ENCODE measurements at places on chromosomes 13 and 19.

DNA sequence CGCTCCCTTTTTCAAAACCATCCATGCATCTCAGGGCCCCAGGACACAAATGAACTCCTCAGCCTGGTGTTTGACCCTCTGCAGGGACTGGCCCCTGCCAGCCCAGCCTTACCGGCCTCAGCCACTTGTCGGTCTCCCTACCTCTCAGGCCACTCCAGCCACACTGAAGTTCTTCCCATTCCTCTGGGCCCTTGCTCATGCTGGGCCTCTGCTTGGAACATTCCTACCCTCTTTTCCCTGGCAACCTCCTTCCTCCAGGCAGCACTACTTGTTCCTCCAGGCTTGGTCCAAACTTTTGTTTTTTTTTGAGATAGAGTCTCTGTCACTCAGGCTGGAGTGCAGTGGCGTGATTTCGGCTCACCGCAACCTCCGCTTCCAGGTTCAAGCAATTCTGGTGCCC is 7.6 kb upstream of the EGLN2 start:
- DNase-seq: no peak

DNA sequence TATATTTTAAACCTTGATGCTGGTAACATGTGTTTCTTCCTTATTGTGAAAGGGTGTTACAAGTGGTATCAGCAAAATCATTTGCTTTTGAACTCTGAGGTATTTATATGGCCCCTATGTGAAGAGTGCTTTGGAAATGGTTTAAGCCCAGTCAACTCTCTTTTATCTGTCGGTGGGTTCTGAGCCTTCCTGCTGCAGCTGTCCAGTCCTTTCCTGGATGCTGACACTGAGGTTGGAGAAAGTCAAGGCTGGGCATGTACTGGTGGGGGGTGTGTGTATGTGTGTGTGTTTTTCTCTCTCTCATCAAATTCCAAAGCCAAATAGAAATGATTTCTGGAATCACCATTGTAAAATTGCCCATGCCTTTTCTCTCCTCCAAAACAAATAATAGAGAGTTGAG is 221.2 kb downstream of the LMO7 start:
- no peak for DNase-seq

GRCh38 chr19:40612831-40613689 is 11.9 kb downstream of the LTBP4 start:
- no peak for DNase-seq

- no peak for DNase-seq
Observed at GRCh38 chr13:109002934-109003333, 373.5 kb downstream of the MYO16 start.

DNA sequence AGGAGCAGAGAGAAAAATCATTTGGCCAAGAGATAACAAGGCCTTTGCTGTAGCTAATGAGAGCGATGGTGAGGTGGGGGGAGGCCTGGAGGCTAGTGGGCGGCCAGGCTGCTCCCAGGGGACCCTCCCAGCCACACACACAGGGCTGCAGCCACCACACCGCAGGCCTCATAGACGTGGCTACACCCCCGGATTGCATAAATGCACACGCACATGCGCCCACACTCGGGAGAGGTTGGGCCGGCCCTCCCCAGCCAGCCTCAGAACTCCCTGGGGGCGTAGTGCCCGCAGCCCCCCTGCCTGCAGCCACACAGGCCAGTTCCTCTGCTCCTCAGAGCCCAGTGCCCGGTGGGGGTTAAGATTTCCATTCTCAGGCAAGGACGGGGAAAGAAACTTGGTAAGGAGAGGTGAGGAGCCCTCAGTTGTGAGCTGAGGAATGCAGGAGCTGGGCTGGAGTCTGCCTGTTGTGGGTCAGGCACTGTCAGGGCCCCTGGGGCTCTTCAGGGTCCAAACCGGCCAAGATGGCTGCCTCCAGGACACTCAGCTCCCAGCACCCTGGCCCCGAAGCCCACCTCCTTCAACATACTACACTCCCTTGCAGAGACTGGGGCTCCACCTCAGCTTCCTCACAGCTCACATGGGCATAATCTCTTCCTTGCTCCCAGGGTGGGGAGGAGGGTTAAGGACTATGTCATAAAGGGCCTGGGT is 8.0 kb downstream of the PTH2 start:
- no peak for DNase-seq

GRCh38 chr19:45164577-45165335 is 4.0 kb upstream of the NKPD1 start:
- DNase-seq: peak; percentile 22

DNA sequence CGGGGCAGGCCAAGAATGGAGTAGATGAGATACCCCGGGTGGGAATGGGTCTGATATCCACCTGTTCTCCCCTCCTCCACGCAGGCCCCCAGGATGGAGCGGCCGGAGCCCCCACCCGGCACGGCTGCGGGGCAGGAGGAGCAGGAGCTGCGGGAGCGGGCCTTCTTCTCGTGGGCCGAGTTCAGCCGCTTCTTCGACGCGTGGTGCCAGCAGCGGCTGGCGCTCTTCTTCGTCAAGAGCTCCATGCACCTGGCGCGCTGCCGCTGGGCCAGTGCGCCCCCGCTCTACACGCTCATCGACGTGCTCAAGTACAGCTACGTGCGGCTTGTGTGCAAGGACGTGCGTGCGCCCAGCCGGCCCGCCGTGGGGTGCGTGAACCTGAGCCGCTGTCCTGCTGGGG is 1.2 kb downstream of the ZSWIM9 start:
- DNase-seq: no peak

GRCh38 chr13:22839603-22840530 is 340.9 kb upstream of the SGCG start:
- no peak for DNase-seq

- peak; percentile 82 for DNase-seq
Observed at GRCh38 chr13:46296115-46296822, 84.5 kb downstream of the LRRC63 start.

DNA sequence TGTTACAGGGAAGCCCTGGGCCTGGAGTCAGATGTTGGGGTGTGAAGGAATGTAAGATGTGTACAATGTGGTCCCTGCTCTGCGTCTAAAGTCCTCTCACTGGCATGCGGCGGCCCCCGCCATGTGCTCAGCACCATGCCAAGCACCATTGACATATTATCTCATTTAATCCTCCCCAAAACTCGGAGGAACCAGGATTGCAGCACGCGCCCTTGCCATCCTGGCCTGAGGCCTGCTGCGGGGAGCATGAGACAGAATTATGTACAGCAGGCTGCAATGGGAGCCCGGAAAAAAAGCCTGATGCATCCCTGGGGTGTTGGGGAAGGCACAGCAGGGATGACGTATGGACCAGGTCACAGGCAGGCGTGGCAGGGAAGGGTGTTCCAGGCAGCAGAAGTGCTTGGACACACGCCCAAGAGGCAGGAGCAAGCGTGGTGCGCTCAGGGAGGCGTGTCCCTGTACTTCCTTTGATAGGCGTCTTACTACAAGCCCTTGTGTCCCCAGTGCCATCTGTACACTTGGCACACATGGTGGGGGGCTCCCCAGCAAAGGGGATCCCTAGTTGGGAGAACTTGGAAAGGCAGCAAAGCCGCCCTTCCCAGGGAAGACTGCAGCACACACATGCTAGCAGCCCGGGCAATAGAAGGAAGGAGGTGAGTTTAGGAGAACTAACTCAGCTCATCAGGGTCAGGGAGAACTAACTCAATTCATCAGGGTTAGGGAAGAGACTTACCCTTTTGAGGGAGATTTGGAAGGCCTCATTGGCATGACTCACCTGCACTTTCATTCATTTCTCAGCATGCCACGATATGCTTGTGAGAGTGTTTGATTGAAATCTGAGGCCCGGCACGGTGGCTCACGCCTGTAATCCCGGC is 3.4 kb downstream of the EVI5L start:
- DNase-seq: no peak

GRCh38 chr13:91659256-91660075 is 261.0 kb downstream of the GPC5 start:
- no peak for DNase-seq

DNA sequence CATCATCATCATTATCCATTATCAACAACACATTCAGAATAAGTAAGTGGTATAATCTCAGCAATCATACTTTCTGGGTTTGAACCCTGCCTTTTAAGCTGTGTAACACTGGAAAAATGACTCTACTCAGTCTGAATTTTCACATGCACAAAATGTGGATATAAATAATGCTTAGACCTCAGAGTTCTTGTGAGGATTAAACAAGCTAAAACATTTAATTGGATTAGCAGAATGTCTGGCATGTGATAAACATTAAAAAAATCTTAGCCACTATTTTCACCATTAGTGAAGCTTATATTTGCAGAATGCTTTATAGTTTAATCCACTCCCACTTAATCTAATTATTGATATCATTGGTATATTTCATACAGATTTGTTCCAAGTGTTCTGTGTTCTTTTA is 412.3 kb downstream of the RFC3 start:
- no peak for DNase-seq

DNA sequence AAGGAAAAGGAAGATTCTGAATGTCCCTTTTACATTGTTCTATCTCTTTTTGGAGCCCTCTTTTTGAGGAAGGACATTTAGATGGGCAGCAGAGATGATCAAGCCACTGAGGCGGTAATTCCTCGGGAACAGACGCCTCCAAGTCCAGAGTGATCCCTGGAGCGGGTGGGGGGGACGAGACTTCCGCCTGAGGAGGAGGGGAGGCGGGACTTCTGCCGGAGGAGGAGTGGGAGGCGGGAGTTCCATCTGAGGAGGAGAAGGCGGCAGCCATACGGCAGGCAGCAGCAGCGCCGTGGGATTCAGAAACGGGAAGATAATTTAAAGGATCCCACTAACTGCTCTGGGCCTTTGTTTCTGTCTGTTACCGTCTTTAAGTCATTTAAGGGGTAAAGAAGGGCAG is 37.6 kb upstream of the CD177 start:
- DNase-seq: no peak

- no peak for DNase-seq
Observed at GRCh38 chr13:29428310-29429181, 166.9 kb downstream of the SLC7A1 start.

DNA sequence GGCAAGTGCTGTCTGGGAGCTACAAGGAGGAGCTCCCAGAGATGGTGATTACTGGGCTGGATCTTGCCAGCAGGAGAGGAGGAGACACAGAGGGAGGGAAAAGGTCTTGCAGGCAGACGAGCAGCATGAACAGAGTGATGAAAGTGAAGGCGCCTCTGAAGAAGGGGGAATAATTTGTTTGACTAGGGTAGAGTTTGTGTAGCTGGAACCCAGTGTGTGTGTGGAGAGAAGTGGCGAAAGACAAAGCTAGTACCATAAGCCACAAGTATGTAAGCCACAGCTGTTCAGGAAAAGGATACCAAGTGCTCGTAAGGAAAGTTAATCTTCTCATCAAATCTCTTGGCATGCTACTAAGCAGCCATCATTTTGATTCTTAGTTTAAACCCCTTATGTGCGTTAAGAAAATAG is 5.4 kb downstream of the FLT1 start:
- no peak for DNase-seq

DNA sequence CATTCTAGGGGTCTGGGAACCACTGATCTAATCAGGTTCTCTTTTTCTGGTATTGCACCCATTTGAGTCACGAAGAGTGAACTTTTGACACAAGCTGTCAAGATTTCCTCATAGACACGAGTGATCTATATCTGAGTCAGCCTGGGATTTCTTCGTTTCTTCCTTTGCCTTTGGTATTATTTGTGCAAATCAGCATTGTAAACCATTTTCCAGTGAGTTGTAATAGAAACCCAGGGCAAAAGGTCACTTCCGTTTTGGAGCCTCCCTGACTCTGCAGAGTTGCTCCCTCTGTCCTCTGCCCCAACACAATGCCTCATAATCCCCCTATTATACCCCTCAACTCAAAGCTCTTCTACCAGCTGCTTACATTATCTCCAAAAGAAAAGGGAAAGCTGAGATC is 615.1 kb downstream of the EFNB2 start:
- peak; percentile 66 for DNase-seq

DNA sequence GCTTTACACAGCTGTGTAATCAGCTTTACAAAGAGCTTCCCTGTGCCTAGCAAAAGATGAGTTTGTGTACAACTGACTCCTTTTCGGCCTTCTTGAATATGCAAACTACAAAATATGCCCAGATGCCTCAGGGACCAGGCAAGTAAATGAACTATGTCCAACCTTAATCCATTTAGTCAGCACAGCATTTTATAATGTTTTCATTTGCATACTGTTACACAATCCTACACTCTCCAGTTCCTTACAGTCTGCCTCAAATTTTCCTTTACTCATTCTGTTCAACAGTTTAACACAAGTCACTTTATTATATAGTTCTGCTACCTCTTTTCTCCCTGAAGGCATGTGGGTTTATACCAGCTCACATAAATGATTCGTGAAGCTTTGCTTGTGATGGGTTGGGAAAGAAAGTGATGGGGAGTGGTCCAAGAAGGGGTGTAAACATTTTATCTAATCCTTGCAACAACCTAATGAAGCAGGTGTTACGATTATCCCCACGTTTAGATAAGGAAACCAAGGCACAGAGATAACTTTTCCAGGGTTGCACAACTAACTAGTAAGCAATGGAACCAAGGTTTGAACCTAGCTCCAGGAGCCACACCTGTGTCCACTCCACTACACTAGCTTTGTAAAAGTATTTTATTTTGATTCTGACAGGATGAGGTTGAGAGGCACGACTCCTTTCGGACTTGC is 3.3 kb upstream of the USP12 start:
- no peak for DNase-seq

GRCh38 chr13:24064371-24064770 is 96.1 kb upstream of the SPATA13 start:
- DNase-seq: no peak

- DNase-seq: no peak
Observed at GRCh38 chr19:8794823-8795222, 37.3 kb downstream of the ZNF558 start.

GRCh38 chr13:30142486-30143211 is 164.7 kb downstream of the KATNAL1 start:
- DNase-seq: peak; percentile 86

DNA sequence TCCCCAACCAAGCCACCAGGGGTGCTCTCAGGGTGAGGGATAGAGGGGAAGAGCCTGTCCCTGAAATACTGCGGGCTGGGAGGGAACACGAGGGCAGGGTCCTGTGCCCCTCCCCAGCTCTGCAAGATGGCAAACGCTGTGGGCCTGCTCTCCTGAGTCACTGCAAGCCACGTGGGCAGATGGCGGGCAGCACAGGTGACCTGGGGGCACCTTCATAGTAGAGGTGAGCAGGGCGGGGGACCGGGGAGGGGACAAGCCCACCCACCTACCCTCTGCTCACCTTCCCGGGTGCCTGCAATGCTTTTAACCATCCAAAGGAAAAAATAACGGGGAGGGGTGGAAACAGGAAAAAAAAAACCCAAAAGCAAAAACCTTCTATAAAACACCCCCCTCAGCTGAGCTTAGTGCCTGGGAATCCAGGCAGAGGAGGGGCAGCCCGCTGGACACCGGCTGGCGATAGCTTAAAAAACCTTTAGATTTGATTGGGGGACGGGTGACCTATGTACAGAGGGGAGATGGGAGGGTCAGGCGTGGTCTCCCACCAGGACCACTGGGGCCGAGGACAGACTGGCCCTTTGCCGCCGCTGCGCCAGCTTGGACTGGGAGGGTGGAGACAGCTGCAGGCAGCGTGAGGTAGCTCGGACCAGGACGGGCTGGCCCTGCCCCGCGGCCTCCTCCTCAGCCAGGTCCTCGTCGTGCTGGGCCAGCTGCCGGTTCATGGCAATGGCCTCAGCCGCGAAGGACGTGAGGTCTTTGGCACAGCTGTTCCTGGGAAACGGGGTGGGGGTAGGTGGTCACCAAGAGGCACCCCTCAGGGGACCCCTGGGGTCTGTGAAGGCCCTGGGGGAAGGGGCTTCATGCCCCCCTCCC is 11.7 kb downstream of the MKNK2 start:
- DNase-seq: no peak

All from non-pigmented ciliary epithelial cell (primary cell).